ENCODE measurements at places on chromosomes 16 and 17.

DNA sequence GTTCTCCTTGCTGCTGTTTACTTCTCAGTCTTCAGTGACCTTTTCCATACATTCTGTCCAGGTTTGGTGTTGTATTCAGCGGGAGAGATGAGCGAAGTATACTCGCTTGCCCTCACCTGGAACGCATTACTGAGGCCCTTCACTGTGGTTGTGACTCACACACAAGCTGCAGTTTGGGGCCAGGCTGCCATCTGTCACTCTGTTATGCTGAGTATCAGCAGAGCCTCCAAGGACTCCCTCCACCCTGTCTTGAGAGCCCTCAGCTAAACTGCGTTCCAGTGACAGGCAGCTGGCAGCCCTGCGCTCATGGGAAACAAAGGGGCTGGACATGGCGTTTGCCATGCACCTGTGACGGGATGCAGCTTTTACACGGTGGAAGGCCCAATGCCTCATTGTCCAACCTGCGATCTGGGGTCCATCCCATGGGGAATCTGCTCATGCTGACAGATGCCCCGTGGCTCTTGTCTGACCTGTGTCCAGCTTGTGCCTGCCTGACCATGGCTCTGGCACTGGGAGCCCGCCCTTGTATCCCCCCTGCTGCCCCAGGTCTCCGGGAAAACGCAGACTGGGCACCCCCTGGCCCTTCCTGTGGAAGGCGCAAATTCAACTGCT, 6.5 kb upstream of the ZNF778 start:
- DNase-seq = no peak

DNA sequence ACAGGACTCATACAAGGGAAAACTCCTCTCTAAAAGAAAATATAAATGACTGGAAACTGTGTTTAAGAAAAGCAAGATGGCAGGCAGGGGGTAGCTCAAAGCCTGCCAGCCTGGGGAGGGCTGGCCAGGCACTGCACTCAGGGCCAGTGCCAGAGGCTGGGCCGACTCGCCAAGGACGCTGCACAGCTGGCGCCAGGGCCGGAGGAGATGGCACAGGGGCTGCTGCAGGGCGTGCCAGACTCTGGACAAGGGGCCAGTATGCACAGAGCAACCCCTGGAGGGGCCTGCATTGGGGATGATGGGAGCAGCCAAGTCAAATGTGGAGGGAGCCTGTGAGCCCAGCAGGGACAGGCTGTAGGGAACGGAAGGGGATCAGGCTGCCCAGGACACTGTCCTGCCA, 4.0 kb downstream of the PKMYT1 start:
- no peak for DNase-seq

GRCh38 chr17:46151762-46152161, 41.5 kb downstream of the KANSL1 start:
- no peak for DNase-seq

- DNase-seq = no peak
Observed at GRCh38 chr17:19311016-19311415, 51.5 kb downstream of the B9D1 start.
